Naive thymus-derived CD4-positive, alpha-beta T cell (primary cell): ENCODE measurements at places on chromosomes 6 and 20.

DNA sequence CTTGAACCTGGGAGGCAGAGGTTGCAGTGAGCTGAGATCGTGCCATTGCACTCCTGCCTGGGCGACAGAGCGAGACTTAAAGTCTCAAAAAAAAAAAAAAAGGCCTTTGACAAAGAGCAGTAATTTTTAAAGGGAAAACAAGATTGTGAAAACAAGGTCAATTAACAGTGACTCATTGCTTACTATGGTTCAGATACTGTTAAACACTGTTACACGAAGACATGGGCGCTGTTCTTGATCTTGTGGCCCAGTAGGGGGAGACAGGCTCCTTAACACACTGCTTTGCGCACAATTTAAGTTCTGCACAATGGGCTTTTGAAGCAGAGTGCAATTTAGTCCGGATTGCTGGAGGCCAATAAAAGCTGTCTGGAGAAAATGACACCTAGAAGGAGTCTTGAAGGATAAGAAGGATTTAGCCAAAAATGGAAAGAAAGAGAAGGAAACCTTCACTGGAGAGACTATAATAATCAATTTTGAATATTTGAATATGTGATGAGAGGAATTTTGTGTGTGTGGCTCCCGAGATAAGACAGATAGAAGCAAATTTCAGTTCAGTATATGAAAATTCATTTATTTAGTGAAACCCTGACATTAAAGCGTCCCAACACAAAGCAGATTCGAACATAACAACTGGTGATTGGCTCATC is 6.0 kb upstream of the LATS1 start:
- H3K4me3 ChIP-seq, result no peak overlapping the region
- H3K27me3 ChIP-seq, result no peaks in the 10 kb centered on the region
- DNase-seq, result no peak
- no peak overlapping the region for H3K27ac ChIP-seq
- no peaks in the 10 kb centered on the region for H3K36me3 ChIP-seq

DNA sequence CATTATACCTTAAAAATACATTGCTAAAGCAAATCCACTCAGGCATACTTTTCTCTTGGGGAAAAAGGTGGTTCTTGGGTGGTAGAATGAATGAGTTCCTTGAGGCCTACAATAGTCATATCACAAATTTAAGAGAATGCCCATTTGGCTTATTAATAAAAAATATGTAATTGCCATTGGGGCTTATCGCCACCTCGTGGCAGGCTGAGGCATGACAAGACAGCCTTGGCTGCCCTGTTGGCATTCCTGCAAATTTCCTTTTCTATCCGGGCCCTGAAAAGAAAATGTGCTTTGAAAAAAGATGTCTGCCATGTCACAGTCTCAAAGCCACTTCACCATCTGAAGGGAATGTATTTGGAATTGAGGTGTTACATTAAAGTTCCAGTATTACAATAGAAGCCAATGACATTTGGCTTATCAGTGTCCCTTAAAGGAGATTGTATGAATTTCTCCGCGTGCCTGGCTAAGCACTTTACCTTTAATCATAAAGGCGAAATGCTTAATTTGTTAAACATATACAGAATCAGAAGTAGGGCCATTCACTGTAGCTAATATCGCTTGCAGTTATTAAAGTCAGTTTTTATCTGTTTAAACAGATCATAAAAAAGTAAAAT is 188.3 kb upstream of the ZFP64 start:
- H3K36me3 ChIP-seq, result no peaks in the 10 kb centered on the region
- no peaks in the 10 kb centered on the region for H3K27me3 ChIP-seq
- H3K27ac ChIP-seq, result no peak overlapping the region

- H3K36me3 ChIP-seq, result no peaks in the 10 kb centered on the region
- no peaks in the 10 kb centered on the region for H3K27me3 ChIP-seq
- no peaks in the 10 kb centered on the region for H3K4me1 ChIP-seq
- H3K4me3 ChIP-seq, result no peak overlapping the region
- H3K27ac ChIP-seq, result no peak overlapping the region
These were observed 49.7 kb downstream of the DAAM2 start for GRCh38 chr6:39841923-39842322.

- no peaks in the 10 kb centered on the region for H3K36me3 ChIP-seq
- H3K27ac ChIP-seq, result no peak overlapping the region
- peaks cover 16% of the 10 kb centered on the region for H3K4me1 ChIP-seq
These were observed 28.4 kb downstream of the CHMP4B start for GRCh38 chr20:33839591-33839990.

GRCh38 chr20:61690993-61691838 is 374.5 kb downstream of the TAF4 start:
- H3K27ac ChIP-seq, result no peak overlapping the region
- DNase-seq, result no peak
- H3K4me3 ChIP-seq, result no peak overlapping the region

GRCh38 chr6:106360989-106361430 is 493 bp downstream of the CRYBG1 start:
- peaks cover 3% of the 10 kb centered on the region for H3K27me3 ChIP-seq
- H3K36me3 ChIP-seq, result no peaks in the 10 kb centered on the region
- H3K4me3 ChIP-seq, result peak overlapping the region; percentile 45
- peaks cover 8% of the 10 kb centered on the region for H3K4me1 ChIP-seq
- H3K27ac ChIP-seq, result no peak overlapping the region
- peak; percentile 18 for DNase-seq

- H3K4me1 ChIP-seq, result no peaks in the 10 kb centered on the region
- H3K36me3 ChIP-seq, result no peaks in the 10 kb centered on the region
- no peak for DNase-seq
- no peak overlapping the region for H3K27ac ChIP-seq
- no peak overlapping the region for H3K4me3 ChIP-seq
These were observed 25.6 kb upstream of the ENPP4 start for GRCh38 chr6:46104209-46104608.

DNA sequence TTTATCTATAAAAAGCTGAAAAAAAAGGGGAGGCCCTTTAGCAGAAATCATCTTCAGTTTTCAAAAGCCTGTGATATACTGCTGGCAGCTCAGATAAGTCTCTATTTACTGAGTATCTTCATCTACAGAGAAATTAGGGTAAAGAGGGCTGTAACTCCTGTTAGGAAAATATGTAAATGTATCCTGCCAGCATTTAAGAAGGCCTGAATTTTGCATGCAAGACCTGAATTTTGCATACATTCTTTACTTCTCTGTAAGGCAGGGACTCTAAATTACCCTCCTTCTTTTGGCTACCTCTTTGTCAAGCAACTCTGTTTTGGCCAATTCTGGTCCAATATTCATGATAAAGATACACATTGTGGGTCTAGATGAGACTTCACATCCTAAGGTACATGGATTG is 150.6 kb upstream of the SPACA1 start:
- H3K4me3 ChIP-seq, result no peak overlapping the region
- no peaks in the 10 kb centered on the region for H3K4me1 ChIP-seq
- no peak overlapping the region for H3K27ac ChIP-seq

DNA sequence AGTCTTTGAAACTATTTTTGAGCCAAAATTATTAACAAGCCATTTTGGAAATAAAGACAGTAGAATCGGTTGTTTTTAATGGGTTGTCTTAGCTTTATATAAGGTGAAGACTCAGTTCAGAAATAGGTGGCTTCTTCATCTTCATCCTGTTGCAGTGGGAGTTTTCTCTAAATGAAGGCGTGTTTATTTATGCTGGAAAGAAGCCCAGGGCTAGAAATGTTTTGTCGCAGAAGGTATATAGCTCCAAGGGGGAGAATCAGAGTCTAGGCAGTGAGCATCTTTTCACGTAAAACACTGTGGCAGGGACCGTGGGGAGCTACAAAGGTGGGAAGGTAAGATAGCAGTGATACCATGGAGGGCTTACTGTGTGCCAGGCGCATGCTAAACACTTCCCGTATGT is 34.3 kb downstream of the FARS2 start:
- no peak overlapping the region for H3K27ac ChIP-seq
- no peaks in the 10 kb centered on the region for H3K27me3 ChIP-seq
- H3K4me1 ChIP-seq, result no peaks in the 10 kb centered on the region
- no peak overlapping the region for H3K4me3 ChIP-seq
- no peak for DNase-seq

- H3K27me3 ChIP-seq, result no peaks in the 10 kb centered on the region
- H3K36me3 ChIP-seq, result no peaks in the 10 kb centered on the region
- DNase-seq, result no peak
- no peak overlapping the region for H3K27ac ChIP-seq
- H3K4me3 ChIP-seq, result no peak overlapping the region
- no peaks in the 10 kb centered on the region for H3K4me1 ChIP-seq
These were observed 18.3 kb downstream of the CAPN11 start for GRCh38 chr6:44176762-44177509.

DNA sequence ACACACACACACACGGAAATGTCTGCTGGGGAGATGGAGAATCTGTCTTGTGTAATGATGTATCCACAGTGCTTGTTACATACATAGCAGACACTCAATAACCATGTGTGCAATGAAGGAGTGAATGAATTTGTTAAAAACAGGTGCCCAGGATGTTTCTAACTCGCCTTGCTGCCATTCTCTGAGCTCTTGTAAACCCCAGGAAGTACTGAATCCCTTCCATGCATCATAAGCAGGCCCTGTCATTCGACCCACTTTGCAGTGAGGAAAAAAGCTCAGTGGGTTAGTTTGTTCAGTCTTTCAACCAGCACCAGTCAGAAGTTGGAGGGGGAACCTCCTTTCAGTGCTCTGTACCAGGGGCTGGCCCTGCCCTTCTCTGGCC is 1.4 kb upstream of the KCNK5 start:
- H3K27me3 ChIP-seq, result no peaks in the 10 kb centered on the region
- no peak overlapping the region for H3K27ac ChIP-seq
- peaks cover 18% of the 10 kb centered on the region for H3K4me1 ChIP-seq

DNA sequence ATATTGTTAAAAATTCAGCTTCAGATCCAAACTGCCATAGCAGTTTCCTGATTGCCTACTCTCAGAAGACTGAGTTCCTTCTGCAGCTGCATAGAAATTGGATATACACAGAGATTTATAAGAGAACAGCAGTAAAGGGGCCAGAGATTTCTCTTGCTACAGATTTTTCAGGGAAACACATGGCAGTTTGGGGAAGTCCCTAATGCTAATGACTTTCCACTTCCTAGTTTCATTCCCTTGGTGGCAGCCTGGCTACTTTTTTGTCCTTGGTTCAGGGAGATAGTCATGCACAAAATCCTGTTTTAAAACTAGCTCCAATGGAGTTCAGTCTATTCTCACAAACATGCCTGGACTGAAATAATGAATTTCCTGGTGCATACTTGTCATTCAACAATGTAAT is 125.3 kb upstream of the PLCB4 start:
- H3K4me3 ChIP-seq, result no peak overlapping the region
- no peaks in the 10 kb centered on the region for H3K4me1 ChIP-seq
- no peaks in the 10 kb centered on the region for H3K36me3 ChIP-seq
- no peak for DNase-seq
- H3K27ac ChIP-seq, result no peak overlapping the region

- H3K4me1 ChIP-seq, result no peaks in the 10 kb centered on the region
These were observed 168.5 kb downstream of the DHX35 start for GRCh38 chr20:39130627-39131026.

DNA sequence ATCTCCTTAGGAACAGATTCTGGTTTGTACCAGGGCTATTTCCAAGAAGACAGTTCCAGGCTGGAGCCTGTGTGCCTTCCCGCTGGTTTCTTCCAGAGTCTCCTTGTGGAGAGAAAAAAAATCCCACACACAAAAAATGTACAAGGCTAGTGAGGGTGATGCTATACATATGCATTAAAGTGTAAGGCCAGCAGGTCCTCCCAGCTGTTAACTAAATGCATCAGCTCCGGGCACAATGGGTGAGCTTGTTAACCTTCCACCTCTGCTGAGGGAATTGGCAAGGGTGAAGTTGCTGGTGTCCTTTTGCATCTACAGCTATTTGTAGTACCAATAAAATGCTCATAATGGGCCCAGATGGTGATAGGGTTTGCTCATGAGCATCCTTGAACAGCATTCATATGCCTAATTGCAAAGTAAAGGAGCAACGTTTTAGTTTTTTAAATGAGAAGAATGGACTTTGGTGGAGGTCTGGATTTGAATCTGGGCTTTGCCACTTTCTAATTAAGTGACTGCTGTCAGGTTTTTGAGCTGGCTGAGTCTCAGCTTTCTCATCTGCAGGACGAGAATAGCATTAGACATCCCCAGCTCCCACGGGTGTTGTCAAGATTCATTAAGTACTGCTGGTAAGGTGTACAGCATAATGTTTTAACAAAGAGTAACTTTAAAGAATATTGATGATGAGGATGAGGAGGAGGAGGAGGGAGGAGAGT is 361.8 kb downstream of the QKI start:
- no peak for DNase-seq
- no peak overlapping the region for H3K4me3 ChIP-seq
- no peaks in the 10 kb centered on the region for H3K4me1 ChIP-seq
- H3K36me3 ChIP-seq, result no peaks in the 10 kb centered on the region
- no peaks in the 10 kb centered on the region for H3K27me3 ChIP-seq

GRCh38 chr6:99349171-99350141 is at the start of gene FAXC:
TSS of gene FAXC (minus strand) at chr6:99349674. CDS start at chr6:99349372, 302 bp downstream.
- no peak within 1 kb of the TSS for H3K4me3 ChIP-seq
- no peaks in the 10 kb centered on the region for H3K36me3 ChIP-seq
- no peak within 1 kb of the TSS for H3K27ac ChIP-seq
- DNase-seq, result no peak

GRCh38 chr20:32513031-32513866 is 71.9 kb downstream of the NOL4L start:
- H3K27me3 ChIP-seq, result no peaks in the 10 kb centered on the region
- no peaks in the 10 kb centered on the region for H3K36me3 ChIP-seq
- H3K4me3 ChIP-seq, result peak overlapping the region; percentile 54
- H3K27ac ChIP-seq, result peak overlapping the region; percentile 84
- peaks cover 39% of the 10 kb centered on the region for H3K4me1 ChIP-seq

DNA sequence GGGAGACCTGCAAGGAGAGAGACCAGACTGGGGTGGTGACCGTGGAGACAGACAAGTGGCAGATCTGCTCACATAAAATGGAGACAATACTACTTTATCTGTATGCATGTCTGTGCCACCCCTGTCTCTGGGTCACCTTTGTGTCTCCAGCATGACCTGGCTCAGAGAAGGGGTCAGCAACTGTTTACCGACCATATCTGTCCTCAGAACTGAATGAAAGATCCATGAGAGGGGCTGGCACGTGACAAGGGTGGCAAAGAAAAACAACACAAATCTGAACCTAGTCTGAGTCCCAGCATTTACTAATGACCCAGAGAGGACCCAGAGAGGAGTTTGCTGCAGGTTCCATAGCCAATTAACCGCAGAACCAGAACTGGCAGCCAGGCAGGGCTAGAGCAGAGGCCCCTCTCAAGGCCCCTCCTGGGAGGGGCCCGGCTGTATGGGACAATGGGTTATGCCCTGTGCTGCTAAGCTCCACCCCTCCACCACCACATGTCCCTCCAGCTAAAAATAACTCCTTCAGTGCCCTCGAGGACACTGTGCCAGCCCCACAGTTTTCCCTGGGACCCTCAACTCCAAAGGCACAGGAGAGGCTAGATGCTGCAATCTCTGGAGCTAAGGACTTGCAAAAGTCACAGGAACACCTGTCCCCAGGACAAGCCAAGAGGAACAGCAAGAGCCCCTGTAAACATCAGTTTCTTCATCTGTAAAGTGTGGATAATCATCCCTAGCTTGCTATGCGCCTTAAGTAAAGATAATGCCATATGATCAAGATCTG is 2.2 kb downstream of the AHCY start:
- no peaks in the 10 kb centered on the region for H3K27me3 ChIP-seq
- H3K4me1 ChIP-seq, result peaks cover 6% of the 10 kb centered on the region
- no peak overlapping the region for H3K27ac ChIP-seq
- DNase-seq, result no peak
- H3K36me3 ChIP-seq, result no peaks in the 10 kb centered on the region

- H3K4me1 ChIP-seq, result no peaks in the 10 kb centered on the region
- H3K4me3 ChIP-seq, result no peak overlapping the region
- H3K27ac ChIP-seq, result no peak overlapping the region
- no peak for DNase-seq
These were observed 4.6 kb downstream of the EMILIN3 start for GRCh38 chr20:41361757-41362747.
